ENCODE measurements at places on chromosomes 6 and 20.

GRCh38 chr20:63466250-63466825 is 6.1 kb downstream of the KCNQ2 start:
- no peak for DNase-seq

DNA sequence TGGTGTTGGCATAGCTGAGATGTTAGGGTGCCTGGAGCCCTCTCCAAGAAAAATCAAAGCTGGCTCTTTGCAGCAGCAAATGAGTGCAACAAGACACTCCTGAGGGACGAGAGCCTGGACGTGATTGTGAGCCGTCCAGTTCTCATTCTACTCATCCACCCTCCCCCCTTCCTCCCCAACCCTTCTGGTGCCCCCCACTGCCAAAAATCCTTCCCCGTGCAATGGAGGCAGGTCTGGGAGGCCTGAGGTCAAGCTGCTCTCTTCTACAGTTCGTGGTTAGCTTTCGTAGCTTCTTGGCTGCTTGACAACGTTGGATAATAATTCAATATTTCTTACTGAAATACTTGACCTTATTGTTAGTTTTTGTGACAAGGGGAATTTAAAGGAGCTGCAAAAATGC is 185.3 kb upstream of the SUPT3H start:
- no peak for DNase-seq

DNA sequence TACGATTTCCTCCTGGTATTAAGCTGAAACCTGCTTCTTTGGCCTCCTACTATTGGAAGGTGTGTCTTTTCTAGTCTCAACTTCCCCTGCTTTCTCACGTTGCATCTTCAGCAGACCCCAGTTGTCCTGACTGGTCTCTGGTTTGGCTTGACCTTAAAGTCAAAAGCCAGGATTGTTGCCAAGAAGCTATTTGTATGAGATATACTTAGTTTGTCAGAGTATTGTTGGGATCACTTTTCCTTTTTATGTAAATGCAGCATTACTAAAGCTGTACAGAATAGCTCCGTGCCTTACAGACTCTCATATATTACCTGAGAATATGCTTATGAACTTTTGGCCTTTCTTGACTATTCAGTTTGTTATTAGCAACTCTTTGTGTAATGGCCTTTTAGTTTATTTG is 61.1 kb downstream of the TSPYL4 start:
- DNase-seq, result no peak

DNA sequence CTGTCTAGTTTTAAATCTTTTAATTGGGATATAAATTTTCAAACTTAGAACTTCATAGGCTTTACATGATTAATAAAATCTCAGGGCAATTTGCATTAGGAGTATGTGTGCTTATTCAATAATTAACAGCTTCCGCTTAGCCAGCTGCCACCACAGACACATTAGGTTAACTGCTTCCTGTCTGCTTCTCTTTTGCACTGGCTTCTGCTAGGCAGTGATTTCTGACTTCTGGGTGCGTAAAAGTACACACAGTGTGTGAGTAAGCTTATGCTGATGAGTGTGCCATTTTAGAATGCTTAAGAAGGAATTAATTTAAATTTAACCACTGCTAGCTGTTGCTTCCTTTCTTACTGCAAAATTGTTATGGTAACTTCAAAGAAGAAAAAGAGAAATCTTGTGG is 73.9 kb downstream of the F13A1 start:
- DNase-seq, result no peak

GRCh38 chr20:25308083-25308491 is 60.2 kb downstream of the PYGB start:
- DNase-seq, result no peak

DNA sequence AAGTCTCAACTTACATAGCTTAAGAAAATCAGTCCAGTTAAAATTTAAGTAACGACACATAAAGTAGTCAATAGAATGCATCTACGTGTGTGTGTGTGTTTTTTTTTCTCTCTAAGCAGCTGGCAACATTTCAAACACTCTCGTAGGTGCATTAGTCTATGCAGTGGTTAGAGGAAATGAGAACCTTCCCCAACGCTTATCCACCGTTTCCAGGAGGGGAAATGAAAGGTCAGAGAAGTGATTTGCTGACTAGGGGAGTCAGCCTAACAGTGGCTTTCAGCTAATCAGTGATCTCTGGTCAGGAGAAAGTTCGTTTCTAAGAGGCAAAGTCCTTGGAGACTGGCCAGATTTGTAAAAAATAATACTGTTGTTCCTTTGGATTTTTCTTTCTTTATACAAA is 806.6 kb downstream of the C6orf118 start:
- DNase-seq, result no peak

Measured in NCI-H748 treated with DMSO at 0.1 percent for 48 hours (cell line).